ENCODE measurements at places on chromosomes 1 and 21. TPM values are rescaled to one million over a fixed set of nuclear protein-coding genes. Genes with fewer than 3 reads are reported as not detected.

- H3K4me1 ChIP-seq = peaks cover 16% of the 10 kb centered on the region
- no peak for DNase-seq
- no peak overlapping the region for H3K27ac ChIP-seq
- peak overlapping the region; percentile 51 for H3K4me3 ChIP-seq
- H3K27me3 ChIP-seq = no peaks in the 10 kb centered on the region
- no peaks in the 10 kb centered on the region for H3K36me3 ChIP-seq
Measured at GRCh38 chr21:45589686-45590245, 47.5 kb upstream of the SLC19A1 start.

DNA sequence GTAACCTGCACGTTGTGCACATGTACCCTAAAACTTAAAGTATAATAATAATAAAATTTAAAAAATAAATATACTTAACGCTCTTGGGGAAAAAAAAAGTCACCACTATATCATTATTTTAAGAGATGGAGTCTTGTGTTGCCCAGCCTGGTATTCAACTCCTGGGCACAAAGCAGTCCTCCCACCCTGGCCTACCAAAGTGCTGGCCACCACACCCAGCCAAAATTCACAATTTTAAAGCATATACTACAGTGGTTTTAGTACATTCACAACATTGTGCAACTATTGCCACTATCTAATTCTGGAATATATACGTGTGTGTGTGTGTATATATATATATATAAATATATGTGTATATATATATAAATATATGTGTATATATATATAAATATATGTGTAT is 5.9 kb downstream of the HMGN2 start:
- no peak overlapping the region for H3K27ac ChIP-seq
- no peak overlapping the region for H3K4me3 ChIP-seq
- no peaks in the 10 kb centered on the region for H3K27me3 ChIP-seq
- no peak for DNase-seq
- peaks cover 18% of the 10 kb centered on the region for H3K4me1 ChIP-seq
- H3K36me3 ChIP-seq = peaks cover 64% of the 10 kb centered on the region

The NUCKS1 gene
- 111 TPM for total RNA-seq

The TSPAN1 gene
- 1.5 TPM for total RNA-seq

The RHD gene
- total RNA-seq = not detected
